ENCODE measurements at places on chromosomes 5 and 9.

GRCh38 chr9:95627802-95628201, 111.0 kb upstream of the PTCH1 start:
- no peak for DNase-seq

DNA sequence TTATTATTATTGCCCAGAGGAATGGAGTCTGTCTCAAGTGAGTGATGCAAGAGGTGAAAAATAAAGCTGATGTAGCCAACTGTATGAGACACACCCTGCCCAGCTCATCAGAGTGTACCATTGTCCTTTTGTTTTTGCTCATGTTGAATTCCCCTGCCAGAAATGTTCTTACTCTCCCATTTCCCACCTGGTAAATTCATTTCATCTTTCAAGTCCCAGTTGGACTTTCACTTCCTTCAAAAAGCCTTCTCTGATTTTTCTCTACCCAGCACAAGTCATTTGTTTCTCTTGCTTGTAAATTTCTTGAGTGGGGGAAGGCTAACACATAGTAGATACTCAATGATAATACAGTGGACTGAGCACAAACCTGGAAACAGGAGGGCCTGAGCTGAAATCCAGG, 394.5 kb upstream of the ZNF462 start:
- no peak for DNase-seq

DNA sequence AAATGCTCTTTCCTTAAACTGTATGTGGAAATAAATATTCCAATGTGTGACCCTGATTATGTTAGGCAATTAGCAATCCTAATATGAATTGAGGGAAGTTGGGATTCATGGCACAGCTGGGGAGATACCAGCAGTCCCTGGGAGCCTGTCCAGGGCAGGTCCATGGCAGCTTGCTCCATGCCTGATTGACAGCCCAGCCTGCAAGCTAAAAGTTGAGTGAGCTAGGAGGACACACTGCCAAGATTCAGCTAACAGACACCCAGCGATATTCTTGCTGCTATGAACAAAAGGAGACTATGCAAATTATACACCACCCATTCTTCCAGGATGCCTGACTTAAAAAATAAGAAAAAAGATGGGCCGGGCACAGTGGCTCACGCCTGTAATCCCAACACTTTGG, 6.2 kb downstream of the TGFBI start:
- DNase-seq, result no peak

- DNase-seq, result no peak
Measured at GRCh38 chr9:113542006-113542405, 78.5 kb downstream of the RGS3 start.

GRCh38 chr5:112886975-112887374, 25.9 kb downstream of the SRP19 start:
- no peak for DNase-seq

Data from left renal cortex interstitium (tissue), 4 donors.